ENCODE measurements at places on chromosomes 7 and 10.
A peak's percentile ranks its signal among the peaks of the same experiment; 100 is the strongest.

DNA sequence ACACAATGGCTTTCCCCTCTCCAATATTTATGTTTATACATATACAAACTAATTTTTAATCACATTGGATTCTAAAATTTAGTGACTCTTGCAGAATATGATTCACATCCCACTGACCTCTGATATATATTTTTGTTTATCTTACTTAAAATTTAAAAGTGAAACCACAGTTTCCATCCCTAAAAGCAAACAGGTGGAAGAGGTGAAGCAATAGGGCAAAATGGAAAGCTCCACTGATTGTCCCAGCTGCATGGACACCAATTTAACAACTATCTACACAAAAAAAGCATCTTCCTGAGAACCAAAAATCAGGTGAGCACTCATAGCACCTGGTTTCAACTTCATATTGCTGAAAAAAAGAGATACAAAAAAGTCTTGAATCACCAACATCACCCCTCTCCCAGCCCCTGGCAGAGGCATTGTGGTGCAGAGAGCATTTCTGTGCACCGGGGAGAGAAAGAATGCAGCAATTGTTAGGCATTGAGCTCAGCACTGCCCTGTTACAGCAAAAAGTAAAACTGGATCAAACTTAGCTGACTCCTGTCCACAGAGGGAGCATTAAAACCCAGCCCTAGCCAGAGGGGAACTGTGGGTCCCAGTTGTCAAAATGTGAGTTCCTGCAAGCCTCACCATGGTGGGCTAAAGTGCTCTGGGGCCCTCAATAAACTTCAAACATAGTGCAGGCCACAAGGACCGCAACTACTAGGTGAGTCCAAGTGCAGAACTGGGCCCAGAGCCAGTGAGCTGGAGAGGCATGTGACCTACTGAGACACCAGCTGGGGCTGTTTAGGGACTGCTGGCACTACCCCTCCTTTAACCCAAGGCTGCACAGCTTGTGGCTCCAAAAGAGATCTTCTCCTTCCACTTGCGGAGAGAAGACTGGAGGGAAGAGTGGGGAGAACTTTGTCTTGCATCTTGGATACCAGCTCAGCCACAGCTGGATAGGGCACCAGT is 92.1 kb downstream of the SIRT1 start:
- no peak for DNase-seq

DNA sequence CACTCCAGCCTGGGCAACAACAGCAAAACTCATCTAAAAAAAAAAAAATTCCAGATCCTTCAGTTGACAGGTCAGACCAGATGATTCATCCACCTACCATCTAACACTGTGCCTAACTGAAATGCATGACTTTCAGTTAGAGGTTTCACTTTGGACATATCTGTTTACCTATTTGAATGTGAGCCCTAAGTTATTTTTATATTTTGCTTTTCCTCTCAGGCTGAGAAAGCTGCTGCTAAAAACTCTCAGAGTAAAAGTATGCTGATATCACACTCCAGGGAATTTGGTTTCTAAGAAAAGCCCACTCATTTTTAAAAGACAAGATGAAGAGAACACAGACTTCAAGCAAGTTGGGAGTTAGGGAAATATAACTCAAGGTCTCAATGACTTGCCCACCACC is 126.0 kb downstream of the SGMS1 start:
- DNase-seq: no peak

DNA sequence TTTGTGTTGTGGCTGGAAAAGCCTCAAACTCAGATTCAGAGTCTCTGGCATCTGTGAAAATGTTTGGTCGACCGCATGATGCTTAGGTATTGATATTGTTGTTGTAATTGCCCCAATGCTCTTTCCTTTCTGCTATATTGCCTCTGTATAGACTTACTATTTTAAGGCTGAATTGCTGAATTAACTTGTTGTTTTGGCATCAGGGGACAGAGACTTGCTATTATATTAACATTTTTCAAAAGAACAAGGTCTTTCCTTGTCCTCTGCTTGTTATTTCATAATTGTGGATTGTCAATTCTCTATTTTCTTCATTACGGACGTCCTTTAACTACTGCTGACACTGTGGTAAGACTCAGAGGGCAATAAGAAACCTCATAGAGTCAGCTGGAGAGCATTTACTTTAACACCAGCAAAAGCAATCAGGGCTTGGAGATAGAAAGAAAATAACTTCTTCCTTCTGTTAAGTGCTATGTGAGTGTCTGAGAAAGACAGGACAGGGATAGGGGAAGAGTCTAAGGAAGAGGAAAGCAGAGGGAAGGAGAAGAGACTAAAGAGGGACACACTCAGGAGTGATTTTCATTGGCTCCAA is 17.6 kb downstream of the CPED1 start:
- no peak for DNase-seq

GRCh38 chr10:77072361-77072835 is 565.2 kb downstream of the KCNMA1 start:
- DNase-seq: no peak

- peak; percentile 22 for DNase-seq
Observed at GRCh38 chr10:3780021-3780770, 4.8 kb downstream of the KLF6 start.

DNA sequence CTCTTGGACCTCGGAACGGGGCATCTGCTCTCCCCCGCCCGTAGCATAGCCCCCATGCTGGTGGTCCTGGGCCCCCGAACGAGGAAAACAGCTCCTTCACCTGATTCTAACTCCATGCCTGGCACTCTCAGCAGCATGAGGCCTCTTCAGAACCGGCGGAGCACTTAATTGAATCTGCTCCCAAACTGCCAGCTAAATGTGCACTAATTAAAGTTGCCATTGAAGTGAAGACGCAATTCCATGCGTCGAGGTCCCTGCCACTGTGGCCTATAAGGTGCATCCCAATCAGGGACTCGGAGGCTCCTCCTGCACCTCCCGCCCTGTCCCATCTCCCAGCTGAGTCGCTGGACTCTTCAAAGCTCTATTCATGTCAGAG is 41.3 kb upstream of the ADGRA1 start:
- DNase-seq: no peak

DNA sequence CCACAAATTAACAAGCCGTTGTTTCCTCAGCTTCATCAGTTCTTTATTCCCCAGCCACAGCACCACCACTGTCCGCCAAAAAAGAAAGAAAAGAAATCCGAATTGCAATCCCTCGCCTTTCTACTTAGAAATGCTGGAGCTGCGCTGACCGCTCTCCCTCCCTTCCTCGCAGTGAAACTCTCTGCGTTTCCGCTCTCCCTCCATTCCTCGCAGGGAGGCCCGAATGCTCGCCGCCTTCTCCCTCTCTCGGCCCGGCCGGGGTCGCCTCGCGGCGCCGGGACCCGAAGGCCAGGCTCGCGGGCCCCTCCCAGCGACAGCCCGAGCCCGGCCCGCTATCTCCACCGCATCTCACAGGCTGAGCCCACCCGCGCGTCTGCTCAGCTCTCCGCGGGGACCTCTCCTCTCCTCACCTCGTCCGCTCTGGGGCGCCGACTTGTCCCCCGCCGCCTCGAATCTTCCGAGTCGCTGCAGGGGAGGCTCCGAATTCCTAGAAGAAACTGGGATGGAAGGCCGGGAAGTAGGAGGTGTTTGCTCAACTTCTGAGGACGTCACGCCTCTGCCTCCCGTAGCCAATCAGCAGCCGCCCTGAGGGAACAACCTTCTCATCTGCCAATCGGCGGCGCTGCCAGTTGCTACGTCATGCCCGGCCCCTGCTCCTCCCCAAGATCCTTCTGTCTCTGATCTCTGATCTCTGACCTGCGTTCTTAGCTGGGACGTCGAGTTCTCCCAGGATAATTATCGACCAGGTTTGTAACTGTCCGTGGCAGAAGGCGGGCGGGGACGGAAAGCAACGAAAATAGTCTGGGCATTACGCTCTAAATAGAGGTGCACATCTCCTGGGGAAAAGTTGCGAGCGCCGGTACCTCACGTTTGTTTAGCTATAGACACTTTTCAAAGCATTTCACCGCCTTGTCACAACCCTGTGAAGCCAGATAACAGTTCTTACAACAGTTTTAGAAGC is at the start of gene AASS:
Gene AASS, minus strand, starts transcription at position 499 of the 961 bp plus-strand sequence. CDS start 10,523 bp downstream, outside the sequence.
- DNase-seq: peak; percentile 90

- DNase-seq: no peak
Observed at GRCh38 chr10:1009071-1009494, 16.6 kb downstream of the IDI2 start.

GRCh38 chr7:104973909-104974415 is 40.0 kb upstream of the KMT2E start:
- DNase-seq: no peak

DNA sequence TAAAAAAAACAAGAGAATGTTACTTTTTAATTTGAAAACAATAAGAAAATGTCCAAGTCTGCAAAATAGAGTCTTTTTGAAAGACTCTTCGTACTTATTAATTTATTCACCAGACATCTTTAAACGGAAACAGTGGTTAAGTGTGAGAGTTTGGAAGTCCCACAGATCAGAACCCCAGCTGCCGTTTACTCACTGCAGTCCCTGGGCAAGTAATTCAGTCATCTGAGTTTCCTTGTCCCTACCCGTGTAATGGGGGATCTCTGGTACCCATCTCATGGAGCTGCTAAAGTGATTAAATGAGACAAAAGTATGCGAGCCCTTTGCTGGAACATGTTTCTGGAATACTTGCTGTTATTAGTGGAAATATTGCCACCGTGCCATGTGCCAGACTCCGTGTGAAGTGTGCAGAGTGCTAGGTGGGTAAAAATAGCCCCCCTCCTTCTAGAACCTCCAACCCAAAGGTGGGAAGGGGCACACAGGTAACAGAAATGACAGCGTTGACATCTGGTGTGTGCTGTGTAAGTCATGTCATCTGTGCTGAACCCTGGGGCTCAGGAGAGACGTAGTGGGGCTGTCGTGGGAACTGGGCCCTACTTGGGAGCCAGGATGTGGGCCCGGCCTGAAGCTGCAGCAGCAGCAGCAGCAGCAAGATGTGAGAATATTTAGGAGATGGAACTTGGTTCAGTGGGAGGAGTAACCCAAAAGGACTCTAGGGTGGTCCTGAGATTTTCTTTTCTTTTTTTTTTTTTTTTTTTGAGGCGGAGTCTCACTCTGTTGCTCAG is 140.5 kb downstream of the CUX1 start:
- no peak for DNase-seq

DNA sequence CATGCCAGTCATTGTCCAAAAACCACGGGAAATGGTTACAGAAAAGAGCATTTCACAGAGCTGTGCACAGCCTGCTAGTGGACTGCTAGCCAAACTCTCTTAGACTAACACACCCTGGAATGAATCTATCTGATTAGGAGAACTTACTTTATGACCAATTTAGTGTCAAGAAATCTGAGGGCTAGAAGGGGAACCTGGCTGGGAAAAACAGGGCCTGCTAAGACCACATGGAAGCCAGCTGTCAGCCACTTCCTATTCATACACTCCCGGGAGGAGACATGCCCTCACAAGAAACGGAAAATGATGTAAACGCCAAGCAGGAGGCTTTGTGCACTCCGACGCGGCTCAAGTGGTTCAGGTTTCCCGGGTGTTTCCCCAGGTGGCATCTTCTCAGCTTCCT is 54.8 kb downstream of the MPP7 start:
- peak; percentile 11 for DNase-seq

GRCh38 chr7:29332875-29333855 is 138.6 kb downstream of the CHN2 start:
- DNase-seq: no peak

- no peak for DNase-seq
Observed at GRCh38 chr10:45399113-45399512, 25.1 kb downstream of the ALOX5 start.

GRCh38 chr10:119826771-119827170 is 45.9 kb downstream of the MCMBP start:
- DNase-seq: no peak

DNA sequence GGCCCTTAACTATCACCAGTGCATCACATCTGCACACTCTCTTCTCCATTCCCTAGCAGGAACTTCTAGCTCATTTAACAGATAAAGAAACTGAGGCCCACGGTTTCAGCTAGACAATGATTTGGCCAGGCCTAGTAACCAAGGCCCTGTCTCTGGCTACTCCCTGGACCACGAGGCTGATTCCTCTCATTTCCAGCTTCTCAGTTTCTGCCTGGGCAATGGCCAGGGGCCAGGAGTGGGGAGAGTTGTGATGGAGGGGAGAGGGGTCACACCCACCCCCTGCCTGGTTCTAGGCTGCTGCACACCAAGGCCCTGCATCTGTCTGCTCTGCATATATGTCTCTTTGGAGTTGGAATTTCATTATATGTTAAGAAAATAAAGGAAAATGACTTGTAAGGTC is 13.5 kb downstream of the AQP1 start:
- DNase-seq: no peak

GRCh38 chr10:19832699-19833098 is 16.5 kb downstream of the PLXDC2 start:
- DNase-seq: no peak

- no peak for DNase-seq
Observed at GRCh38 chr10:48773580-48773979, 88.9 kb downstream of the WDFY4 start.

- DNase-seq: no peak
Observed at GRCh38 chr7:88477976-88478375, 171.3 kb upstream of the STEAP4 start.

DNA sequence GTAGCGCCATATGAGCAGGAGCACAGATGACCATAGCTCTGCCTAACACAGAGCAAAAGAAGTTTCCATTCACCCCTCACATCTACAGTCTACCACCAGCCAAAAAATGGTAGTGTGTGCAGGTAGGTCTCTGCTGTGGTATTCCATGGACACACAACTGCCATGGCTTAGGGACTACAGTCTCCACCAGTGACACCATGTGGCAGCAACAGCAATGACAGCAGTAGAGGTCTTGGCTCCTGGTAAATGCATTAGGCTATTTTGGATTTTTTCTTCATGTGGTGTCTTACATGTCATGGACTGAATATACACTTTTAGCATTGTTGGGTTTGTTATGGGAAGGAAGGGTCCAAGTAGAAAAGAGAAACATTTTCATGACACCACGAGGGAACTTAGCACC is 70.1 kb upstream of the CABCOCO1 start:
- DNase-seq: peak; percentile 24

GRCh38 chr10:14163377-14164086 is 167.2 kb downstream of the FRMD4A start:
- DNase-seq: no peak

DNA sequence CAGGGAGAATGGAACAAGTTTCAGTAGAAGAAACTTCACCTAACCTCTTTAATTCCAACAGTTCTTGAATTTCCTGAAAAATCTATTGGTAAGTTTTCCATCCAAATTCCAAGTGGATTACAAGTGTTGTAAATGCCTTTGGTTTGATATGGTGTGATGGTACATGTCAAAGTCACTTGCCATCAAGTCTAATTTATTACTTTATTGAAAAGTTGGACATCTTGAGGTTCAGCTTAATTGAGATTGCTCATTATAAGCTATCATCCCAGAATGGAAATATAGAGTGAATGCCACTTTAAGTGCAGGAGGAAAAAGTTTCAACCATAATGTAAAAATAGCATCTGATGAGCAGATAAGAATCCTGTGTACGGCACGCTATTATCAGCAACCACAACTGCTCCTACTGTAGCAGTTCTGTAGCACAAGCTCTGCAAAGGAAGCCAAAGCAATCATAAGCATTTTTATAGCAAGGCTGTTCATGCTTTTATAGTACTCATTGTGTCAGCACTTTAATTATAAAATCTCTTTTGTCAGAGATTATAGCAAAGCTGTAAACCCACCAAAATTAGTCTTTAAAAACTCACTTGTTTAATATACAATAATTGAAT is 991.8 kb upstream of the PHF14 start:
- DNase-seq: no peak
